T-helper 9 cell (primary cell): ENCODE measurements at places on chromosomes 3 and 15.

GRCh38 chr3:7371693-7372572, 511.0 kb downstream of the GRM7 start:
- DNase-seq = no peak

- no peak for DNase-seq
Observed at GRCh38 chr3:183541738-183542137, 13.8 kb downstream of the KLHL6 start.

GRCh38 chr3:16176391-16177030, 2.0 kb downstream of the GALNT15 start:
- DNase-seq = no peak

- DNase-seq = no peak
Observed at GRCh38 chr15:98737159-98737558, 88.8 kb downstream of the IGF1R start.

GRCh38 chr15:78675617-78676360, 34.8 kb upstream of the CHRNB4 start:
- DNase-seq = no peak

GRCh38 chr15:43086551-43086950, 19.3 kb downstream of the UBR1 start:
- DNase-seq = no peak

DNA sequence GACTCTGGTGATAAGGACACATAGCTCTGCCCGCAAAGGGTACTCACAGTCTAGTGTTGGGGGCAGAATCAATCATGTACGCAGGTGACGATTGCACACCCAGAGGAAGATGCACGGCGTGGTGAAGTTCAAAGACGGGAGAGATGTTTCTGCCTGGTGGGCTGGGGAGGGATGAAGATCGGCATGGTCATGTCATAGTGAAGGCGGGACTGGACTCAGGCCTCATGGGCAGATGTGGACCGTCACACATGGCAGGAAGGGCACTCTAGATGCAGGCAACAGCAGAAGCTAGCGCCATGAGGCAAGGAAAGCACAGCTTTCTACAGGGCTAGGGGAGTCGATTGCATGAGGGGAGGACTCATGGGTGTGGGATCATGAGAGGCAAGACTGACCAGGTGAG, 240.6 kb downstream of the OPA1 start:
- no peak for DNase-seq

- no peak for DNase-seq
Observed at GRCh38 chr3:197432384-197433127, 123.2 kb downstream of the BDH1 start.

DNA sequence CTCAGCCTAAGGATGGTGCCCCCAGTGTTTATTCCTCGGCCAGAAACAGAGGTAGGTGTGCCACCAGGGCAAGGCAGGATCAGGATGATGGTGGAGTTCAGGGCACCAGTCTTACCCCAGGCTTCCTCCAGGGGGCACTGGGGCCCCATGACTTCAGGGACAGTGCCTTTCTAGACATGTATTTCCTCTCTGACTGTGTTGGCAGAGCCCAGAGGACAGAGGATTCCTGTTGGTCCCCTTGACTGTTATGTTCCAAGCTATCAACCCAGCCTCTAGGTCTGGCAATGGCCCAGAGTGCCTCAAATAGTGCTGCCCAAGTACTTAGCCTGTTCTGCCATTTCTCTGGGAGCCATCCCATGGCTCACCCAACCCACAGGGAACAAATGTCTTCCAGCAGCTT, 2.8 kb downstream of the HEMK1 start:
- peak; percentile 72 for DNase-seq

DNA sequence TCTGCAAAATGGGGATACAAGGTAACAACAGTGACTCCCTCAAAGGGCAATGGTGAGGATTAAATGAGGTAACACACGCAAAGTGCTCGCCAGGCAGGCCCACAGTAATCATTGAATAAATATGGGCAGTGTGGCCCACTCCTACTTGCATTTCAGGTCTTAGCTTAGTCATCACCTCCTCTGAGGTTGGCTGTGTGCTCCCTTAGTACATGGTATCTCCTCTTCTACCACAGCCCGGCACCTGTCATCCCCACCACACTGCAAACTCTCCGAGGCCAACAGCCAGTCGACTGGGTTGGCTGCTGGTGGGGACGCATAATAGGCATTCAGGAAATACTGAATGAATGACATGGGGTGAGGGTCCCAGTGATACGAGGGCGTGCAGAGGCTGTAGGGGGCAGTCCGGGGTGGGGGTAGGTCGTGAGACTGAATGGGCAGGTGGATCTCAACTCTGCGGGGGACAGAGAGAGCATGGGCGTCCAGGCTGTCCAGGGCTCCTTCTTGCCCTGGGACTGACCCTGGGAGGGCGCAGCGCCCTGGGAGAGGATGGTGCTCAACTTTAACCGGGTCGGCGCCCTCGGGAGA, 375 bp upstream of the MYZAP start:
- no peak for DNase-seq

DNA sequence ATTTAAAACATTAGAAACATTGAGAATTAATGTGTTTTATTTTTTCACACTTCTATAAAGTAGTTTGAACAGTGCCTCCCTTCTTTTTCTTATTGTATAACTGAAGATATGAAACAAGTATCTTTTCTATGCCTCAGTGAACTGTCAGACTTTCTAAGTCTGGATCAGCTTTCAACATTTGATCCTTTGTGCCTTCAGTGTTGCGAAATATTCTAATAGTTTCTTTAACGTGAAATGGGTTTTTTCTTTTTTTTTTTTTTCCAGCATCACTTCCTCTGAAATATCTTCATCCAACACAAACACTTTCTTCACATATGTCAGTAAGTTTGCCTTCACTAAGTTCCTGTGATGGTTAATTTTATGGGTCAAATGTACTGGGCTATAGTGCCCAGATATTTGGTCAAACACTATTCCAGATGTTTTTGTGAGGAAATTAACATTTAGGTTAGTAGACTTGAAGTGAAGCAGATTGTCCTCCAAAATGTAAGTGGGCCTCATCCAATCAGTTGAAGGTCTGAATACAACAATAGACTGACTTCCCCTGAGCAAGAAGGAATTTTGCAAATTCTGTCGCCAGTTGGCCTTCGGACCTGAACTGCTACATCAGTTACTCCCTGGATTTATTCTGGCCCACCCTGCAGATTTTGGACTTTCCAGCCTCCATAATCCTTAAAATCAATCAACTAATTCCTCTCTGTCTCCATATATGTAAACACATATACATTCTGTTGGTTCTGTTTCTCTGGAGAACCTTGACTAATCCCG, 6.4 kb upstream of the CPOX start:
- DNase-seq = no peak

DNA sequence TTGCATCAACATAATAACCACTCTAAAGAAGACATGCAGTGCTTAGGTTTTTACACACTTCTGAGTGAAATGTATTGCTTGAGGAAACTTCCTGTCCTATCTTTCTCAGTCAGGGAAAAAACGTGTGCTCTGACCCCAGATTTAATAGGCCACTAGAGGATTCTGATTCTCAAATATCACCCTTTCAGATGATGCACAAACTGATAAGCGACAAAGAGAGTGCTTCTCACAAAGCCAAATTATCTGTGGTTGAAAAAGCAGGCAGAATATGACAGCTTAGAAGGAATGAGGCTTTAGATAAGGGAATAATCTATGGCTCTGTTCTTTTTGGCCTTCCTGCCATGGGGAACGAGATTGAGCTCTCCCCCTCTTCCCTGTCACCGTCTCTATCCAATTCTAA, 583.4 kb upstream of the SGO1 start:
- DNase-seq = no peak

- no peak for DNase-seq
Observed at GRCh38 chr3:66052721-66053549, 14.2 kb upstream of the MAGI1 start.

GRCh38 chr3:56940976-56941375, 119.5 kb upstream of the SPATA12 start:
- no peak for DNase-seq
